ENCODE measurements at places on chromosomes 1 and 21. TPM values are rescaled to one million over a fixed set of nuclear protein-coding genes. Genes with fewer than 3 reads are reported as not detected.

The C1orf74 gene
- 1.9 TPM for total RNA-seq

The SAMD11 gene
- total RNA-seq, result not detected

The CFAP74 gene
- total RNA-seq, result not detected

The ETNK2 gene
- total RNA-seq, result 13.1 TPM

The SELENBP1 gene
- 1.9 TPM for total RNA-seq

The HTR1D gene
- total RNA-seq, result 1.4 TPM

The CFHR4 gene
- not detected for total RNA-seq

The PRR9 gene
- not detected for total RNA-seq

The SPATA21 gene
- total RNA-seq, result not detected

The ZDHHC18 gene
- total RNA-seq, result 13.8 TPM

The NLRP3 gene
- total RNA-seq, result 0.25 TPM

Data from mammary microvascular endothelial cell (primary cell).